ENCODE measurements at places on chromosomes 16 and 17.

DNA sequence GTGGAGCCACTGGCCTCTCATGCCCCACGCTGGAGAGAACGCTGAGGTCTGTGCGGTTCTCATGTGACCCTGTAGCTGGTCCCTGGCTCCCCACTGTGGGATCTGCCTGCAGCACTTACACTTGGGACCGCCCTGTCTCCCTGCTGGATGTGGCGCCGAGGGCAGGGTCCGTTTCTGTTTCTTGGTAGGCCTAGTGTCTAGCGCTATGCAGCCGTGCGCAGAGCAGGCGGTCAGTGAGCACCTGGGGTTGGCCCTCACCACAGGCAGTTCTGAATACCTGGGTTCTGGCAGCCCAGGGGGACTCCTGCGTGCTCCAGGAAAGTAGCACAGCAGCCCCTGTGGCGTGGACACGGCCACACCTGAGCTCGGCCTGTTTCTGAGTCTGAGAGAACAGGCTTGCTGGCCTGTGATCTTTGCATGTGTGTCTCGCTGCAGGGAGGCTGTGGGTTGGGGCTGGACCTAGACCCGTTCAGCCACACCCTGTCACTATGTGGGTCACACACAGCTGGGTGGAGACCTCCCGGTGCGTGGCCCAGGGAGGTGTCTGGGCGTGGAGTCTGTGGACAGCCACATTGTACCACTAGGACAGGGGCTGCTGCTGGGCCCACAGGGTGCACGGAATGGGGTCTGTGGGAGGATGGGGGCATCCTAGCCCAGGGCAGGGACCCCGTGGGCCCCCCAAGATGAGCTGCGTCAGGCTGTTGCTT lies 2.8 kb downstream of the CAPN15 start:
- no peak for DNase-seq

GRCh38 chr17:309361-309888 lies 43.2 kb downstream of the RPH3AL start:
- no peak for DNase-seq

GRCh38 chr16:86059253-86060171 lies 160.6 kb downstream of the IRF8 start:
- DNase-seq: no peak

DNA sequence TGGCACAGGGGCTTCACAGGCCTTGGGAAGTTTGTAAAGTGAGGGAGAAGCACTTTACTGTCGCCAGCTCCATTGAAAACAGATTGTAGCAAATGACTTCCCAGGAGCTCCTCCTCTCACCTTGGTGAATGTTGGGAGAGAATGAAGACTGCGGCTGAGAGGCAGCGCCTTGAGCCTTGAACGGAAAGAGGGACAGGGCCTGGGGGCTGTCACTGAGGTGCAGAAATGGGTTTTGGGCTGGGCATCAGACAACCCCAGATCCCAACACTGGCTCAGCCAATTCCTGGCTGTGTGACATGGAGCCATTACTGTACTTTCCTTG lies 603 bp upstream of the MRTFB start:
- DNase-seq: no peak

- peak; percentile 63 for DNase-seq
Observed at GRCh38 chr17:72677714-72678390, 414.6 kb downstream of the SLC39A11 start.

GRCh38 chr16:53805113-53805512 lies 101.2 kb downstream of the FTO start:
- no peak for DNase-seq

DNA sequence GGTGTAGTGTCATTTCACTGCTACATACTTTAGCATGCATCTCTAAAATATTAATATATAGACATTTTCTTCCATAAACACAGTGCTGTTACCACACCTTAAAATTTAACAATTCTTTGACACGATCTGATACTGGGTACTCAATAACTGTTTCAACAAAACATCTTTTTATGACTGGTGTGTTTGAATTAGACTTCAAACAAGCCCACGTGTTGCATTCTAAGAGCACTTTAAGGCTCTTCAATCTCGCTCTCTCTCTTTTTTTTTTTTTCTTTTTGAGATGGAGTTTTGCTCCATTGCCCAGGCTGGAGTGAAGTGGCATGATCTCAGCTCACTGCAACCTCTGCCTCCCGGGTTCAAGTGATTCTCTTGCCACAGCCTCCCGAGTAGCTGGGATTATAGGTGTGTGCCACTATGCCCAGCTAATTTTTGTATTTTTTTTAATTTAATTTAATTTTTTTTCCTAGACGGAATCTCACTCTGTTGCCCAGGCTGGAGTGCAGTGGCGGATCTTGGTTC lies 15.8 kb upstream of the SLC46A1 start:
- DNase-seq: no peak

DNA sequence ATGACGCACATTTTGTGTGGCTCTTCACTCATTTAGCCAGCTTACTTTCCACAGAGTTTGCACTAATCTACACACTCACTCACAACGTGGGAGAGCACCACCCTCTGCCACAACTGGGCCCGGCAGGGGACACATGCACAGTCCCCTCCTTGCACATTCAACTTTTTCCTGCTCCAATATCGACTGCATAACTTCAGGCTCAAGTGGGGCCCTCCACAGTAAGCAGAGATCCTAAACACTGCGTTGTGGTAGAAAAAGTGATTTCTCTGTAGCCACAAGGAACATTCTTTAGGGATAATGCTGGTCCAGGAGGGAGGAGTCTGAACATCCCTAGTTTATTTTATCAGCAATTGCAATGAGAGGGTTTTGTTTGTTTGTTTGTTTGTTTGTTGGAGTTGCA lies 40.0 kb downstream of the MRPS23 start:
- DNase-seq: no peak

DNA sequence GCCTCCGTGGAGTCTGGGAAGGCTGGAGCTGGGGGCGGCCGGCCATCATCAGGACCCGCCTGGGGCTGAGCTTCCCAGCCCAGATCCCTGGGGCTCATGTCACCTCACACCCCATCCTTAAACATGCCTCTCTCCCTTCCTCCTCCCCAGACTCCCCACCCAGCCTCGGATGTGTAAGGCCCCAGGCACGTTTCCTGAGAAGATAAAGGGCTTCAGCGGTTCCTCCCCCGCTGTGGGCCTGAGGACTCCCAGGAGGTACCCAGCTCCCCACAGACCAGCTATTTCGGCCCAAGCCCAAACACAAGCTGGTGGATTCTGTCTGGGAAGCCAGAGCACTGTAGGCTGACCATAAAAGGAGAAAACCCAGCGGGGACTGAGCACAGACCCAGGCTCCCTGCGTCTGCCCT lies 49.2 kb downstream of the MYH11 start:
- DNase-seq: no peak

DNA sequence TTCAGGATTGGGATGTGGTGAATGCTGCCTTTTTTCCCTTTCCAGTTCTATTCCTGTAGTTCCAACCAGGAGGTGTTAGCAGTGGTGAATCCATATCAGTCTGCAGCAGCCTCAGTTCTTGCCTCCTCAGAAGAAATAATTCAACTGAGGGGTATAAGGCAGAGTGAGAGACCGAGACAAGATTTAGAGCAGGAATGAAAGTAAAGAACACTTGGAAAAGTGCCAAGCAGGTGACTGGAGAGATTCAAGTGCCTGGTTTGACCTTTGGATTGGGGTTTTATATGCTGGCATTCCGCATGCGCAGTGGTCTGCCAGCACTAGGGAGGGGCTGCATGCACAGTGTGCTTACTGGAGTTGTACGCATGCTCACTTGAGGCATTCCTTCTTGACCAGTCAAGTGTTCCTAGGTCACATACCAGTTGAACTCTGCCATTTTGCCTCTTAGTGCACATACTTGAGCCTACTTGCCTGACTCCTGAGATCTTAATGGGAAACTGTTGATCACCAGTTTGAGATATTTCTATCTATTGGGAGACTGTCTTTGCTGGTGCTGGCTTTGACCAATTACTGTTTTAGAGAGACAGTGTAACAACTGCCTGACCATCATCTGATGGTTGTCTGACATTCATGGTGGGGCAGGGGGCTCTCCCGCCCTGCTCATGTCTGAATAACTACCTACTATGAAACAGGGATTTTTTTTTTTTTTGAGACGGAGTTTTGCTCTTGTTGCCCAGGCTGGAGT lies 680 bp upstream of the CCL15 start:
- no peak for DNase-seq

GRCh38 chr17:51000835-51001638 lies 119.6 kb downstream of the SPAG9 start:
- peak; percentile 42 for DNase-seq

GRCh38 chr16:61581417-61582046 lies 454.7 kb downstream of the CDH8 start:
- DNase-seq: no peak

DNA sequence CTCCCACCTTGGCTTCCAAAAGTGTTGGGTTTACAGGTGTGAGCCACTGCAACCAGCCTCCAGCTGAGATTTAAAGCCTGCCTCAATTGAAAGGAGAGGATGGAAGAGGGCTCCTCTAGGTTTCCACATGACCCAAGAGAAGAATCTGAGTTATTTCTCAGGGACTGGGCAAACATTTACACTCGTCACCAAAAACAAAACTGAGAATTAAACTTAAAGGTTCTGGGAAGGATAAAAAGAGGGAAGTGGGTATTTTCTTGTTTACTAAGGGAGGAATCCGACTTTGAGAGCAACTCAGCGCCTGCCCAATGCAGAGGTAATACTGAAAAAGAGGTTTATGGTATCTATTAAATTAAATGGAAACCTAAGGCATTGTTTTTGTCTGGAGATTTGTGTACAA lies 13.3 kb downstream of the HOXB1 start:
- no peak for DNase-seq

DNA sequence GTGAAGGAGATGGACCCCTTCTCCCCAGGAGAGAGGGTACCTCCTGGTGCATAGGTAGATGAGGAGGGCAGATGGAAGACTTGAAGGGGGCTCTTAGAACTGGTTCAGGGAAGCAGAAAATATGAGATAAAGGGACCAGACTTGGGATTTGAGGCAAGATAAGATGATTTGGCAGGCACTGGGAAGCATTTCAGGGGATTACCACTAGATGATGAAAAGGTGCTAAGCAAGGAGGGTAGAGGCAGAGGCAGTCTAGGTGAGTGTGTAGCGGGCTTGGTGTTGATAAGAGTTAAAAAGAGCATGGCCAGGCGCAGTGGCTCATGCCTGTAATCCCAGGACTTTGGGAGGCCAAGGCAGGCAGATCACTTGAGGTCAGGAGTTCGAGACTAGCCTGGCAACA lies 14.4 kb downstream of the SLC9A5 start:
- DNase-seq: no peak

- DNase-seq: no peak
Observed at GRCh38 chr17:82948957-82949356, 109.1 kb upstream of the ZNF750 start.

- peak; percentile 76 for DNase-seq
Observed at GRCh38 chr16:81567987-81568748, 123.6 kb downstream of the CMIP start.

DNA sequence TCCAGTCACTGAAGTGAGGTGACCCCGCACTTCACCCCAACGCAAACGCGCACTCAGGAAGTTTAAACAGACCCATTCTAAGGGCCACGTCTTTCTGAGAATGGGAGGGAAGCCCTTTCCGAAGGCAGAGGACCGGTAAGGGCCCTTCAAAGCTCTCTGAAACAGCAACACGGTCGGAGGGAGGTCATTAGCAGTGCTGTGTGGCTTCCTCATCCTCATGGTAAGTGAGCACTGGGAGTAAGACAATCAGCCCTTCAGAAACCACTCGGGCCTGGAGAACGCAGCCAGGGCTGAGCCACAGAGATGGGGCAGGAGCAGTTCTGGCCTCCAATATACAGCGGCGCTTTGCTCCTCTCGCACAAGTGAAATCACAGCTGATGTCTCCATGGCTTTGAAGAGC lies 23.7 kb downstream of the SRL start:
- no peak for DNase-seq

GRCh38 chr16:66399930-66400329 lies 27.2 kb upstream of the BEAN1 start:
- no peak for DNase-seq

- no peak for DNase-seq
Observed at GRCh38 chr16:83772806-83773205, 35.0 kb upstream of the HSBP1 start.

- DNase-seq: no peak
Observed at GRCh38 chr17:45645330-45645729, 138.8 kb upstream of the CRHR1 start.

DNA sequence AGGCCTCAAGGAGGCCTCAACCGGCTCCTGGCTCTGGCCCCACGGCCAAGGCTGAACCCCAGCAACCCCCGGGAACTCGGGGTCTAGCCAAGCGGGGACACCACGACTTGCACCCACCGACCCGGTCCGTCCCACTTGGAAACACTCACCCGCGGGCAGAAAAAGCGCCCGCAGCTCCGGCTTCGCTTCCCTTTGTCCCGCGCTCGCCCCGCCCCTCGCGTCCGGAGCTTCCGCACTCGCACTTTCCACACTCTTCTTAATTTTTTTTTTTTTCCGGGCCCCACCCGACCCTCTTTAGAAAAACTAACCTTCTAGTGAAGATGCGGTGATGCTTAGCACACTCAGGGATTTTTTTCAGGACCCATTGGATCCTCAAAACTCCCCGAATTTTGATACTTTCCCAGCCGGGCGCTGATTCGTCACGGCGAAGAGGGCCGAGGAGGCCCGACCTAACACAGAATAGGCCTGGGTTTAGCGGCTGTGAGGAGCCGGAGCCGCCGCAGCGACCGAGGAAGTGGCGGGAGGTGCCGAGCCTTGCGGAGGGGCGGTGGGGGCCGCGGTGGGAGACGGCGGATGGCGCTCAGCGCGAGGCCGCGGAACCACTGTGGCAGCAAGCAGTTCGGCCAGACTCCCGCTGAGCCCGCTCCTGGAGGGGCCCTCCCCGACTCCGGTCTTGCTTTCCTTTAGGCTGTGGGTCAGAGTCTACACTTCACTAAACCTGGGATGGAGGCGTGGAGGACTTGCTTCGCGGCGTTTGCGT lies at the start of gene SMARCE1:
TSS of gene SMARCE1 (minus strand) at position 195 of the 760 bp plus-strand sequence. CDS start 2,016 bp downstream, outside the sequence.
- peak; percentile 55 for DNase-seq

- peak; percentile 70 for DNase-seq
Observed at GRCh38 chr16:81600275-81600674, 155.7 kb downstream of the CMIP start.

GRCh38 chr16:25060920-25061319 lies 45.8 kb upstream of the ARHGAP17 start:
- DNase-seq: no peak

- DNase-seq: no peak
Observed at GRCh38 chr16:27285676-27286196, 17.2 kb upstream of the NSMCE1 start.

DNA sequence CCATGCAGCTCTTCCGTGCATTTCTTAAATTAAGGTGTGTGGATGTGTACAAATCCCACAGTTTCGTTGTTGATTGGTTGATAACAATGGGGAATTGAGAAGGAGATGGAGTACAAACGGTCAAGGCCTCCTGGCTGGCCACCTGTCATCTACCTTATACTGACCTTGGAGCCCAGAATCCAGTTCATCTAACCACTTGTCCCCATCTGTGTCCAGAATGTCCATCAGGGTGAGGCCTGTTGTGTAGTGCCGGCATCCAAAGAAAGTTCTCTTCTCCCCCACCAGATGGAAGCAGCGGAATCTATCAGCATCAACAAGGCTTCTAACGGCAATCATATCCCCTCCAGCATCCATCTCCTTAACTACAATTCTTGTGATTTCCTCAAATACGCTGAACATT lies 1.5 kb downstream of the GSDMB start:
- peak; percentile 24 for DNase-seq
